ENCODE measurements at places on chromosomes 3 and 15.

GRCh38 chr15:59221511-59222505, 15.2 kb downstream of the LDHAL6B start:
- no peak for DNase-seq

DNA sequence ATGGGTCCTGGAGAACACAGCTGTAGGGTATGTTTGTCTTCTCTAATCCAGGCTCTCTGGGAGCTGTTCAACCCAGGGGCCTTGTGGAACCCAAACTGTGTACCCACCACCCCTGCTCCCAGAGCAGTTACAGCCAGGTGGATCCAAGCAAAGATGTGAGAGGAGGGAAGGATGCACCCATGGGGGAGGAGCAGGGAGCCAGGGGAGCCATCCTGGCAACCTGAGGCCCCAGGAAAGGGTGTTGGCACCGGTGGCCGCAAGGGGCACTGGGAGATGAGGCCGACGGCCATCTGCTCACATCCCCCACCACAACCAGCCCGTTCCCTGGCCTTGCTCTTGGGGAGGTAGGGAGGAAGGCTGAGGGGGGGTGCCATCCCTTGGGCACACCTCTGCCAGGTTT, 43.2 kb downstream of the CMTM6 start:
- DNase-seq = no peak

- no peak for DNase-seq
Observed at GRCh38 chr15:74265046-74265639, 29.0 kb downstream of the CCDC33 start.

GRCh38 chr15:66805202-66805885, 103.3 kb downstream of the SMAD6 start:
- no peak for DNase-seq

DNA sequence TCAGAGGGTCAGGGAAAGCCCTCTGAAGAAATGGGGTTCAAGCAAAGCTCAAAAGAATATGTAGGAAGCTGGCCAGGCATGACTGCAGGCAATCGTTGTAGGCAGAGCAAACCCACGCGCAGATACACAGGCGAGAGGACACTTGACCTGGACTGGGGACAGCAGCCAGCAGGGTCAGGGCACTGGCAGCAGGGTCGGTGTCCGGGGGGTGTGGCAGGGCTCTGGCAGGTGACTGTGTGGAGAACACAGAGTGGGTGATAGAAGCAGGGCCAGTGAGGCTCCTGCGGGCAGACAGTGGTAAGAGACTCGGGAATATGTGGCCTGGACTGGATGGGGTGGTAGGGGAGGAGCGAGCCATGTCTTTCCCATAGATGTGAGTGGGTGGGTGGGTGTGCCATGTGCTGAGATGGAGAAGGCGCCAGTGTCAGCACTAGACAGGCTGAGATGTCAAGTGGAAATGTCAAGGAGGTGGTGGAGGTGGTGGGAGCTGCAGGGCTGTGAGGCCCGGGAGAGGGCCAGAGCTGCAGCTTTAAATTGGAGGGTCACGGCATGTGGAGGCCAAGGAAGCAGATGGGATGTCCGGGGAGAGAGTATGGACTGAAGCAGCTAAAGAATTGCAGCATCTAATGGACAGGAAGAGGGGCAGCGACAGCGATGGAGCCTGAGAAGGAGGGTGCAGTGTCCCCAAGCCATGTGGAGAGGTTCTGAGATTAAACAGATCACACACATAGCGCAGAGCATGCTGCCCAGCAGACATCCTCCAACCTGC, 13.4 kb downstream of the TMEM43 start:
- DNase-seq = no peak

GRCh38 chr3:58204720-58205119, 6.1 kb downstream of the DNASE1L3 start:
- no peak for DNase-seq

GRCh38 chr15:66633938-66634250, 68.1 kb upstream of the LCTL start:
- no peak for DNase-seq

GRCh38 chr15:100914876-100915275, 4.3 kb upstream of the LRRK1 start:
- DNase-seq = no peak

DNA sequence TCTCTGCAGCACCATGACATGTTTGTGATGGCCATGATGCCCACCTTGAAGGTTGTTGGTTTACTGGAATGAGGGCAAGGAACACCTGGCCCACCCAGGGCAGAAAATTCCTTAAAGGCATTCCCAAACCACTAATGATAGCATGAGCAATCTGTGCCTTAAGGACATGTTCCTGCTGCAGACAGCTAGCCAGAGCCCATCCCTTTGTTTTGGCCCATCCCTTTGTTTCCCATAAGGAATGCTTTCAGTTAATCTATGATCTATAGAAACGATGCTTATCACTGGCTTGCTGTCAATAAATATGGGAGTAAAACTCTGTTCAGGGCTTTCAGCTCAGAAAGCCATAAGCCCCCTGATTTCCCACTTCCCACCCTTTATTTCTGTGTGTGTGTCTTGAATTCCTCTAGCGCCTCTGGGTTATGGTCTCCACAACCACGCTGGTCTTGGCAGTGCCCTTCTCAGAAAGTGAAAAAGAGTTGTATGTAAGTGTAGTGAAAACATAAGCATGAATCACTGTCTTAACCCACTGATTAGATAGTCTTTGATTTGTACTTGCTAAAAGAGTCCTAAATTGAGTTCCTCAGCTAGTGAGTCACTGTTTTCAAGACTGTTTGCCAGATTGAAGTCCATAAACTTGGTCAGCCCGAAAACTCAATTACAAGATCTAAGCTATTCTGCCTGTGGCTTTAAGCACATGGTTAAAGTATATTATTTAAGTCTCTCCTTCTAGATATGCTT, 19.0 kb upstream of the CCR2 start:
- DNase-seq = no peak

DNA sequence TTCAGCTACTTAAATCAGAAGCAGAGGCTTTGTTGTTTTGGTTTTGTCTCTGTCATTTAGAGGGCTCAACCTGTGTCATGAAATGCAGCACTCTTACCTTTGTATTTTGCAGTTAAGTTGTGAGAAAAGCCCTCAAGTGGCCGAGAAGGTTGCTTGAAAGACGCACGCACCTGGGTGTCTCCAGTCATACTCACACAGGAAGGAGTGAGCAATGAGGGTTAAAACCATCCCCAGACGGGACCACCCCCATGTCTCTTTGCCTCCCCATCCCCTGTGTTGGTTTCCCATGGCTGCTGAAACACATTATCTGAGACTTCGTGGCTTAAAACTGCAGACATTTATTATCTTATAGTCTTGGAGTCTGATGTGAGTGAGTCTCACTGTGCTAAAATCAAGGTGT, 376.1 kb upstream of the CFAP20DC start:
- DNase-seq = no peak

DNA sequence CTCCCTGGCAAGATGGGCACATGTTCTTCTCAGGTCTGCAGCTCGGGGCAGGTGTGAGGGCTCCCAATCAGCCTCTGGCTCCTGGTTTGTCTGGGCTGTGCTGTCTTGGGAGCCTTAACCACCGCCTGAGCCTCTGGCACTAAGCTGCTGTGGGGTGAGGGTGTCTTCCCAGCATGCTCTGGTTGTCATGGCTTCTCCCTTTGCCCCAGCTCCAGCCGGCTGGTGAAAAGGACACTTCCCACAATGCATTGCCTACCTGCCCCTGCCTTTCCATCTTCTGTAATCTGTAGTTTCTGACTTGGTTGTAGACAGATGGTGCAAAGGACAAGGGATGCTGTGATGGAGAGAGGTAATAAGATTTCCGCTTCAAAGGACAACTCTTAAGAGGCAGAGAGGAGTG, 295.3 kb downstream of the TLE3 start:
- no peak for DNase-seq

- DNase-seq = no peak
Observed at GRCh38 chr15:40949756-40950207, 3.5 kb upstream of the CHAC1 start.

GRCh38 chr15:65194826-65195547, 9.8 kb upstream of the CLPX start:
- DNase-seq = no peak

- no peak for DNase-seq
Observed at GRCh38 chr15:32089851-32090359, 59.6 kb downstream of the CHRNA7 start.

DNA sequence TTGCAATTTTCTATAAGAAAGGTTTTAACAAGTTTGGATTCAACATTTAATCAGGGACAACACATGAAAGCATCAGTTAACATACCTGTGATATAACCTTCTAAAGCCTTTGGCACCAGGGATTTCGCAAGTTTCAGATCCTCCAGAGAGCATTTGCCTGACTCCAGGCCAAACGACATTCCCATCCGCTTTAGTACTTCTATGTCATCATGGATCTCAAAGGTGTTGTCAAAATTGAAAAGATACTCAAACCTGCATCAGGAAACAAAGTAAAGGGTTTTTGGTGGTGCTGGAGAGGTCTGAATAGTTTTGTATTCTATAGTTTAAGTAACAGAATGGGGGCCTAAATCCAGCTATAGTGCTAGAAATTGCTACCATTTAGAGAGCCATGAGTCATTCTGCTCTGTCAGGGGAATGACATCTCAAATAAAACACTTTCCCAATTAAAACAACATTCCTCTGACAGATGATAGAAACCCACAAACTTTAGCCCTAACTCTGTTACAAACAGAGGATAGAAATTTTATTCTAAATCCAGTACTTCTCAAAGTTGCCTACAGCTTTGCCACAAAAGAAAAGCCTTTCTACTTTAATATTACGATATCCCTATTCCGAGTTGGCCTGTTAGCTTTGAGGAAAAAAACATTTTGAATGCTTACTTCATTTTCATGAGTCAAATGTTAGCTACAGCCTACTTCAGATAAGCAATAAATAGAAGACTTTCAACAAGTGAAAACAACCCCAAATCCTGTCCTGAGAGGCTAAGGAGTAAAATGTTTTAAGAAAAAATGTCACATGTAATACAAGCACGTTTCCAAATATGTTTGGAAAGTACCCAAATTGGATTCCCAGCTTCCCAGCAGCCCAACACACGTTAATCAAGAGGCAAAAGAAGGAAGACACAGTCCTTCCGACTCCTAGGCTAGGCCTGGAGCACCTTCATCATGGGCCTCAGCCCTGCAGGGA, 83.4 kb downstream of the ATP1B3 start:
- no peak for DNase-seq

DNA sequence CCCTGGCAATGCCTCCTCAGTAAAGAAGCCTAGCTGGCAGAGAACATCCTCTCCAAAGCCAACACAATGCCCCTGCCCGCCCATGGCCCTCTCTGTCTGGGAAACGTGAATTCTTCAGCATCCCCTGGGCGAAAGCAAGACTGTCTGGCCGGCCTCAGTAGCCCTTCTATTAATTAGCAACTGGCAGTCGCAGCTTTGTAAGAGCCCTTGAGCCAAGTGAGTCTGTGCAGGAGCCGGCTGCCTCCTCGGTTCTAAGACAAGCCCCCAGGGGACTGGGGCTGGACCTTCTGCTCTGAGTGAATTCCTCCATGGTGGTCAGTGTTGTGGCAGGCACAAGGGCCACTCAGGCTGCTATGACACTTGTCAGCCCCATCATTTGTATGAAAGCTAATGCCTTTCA, 7.4 kb downstream of the HCN4 start:
- no peak for DNase-seq

DNA sequence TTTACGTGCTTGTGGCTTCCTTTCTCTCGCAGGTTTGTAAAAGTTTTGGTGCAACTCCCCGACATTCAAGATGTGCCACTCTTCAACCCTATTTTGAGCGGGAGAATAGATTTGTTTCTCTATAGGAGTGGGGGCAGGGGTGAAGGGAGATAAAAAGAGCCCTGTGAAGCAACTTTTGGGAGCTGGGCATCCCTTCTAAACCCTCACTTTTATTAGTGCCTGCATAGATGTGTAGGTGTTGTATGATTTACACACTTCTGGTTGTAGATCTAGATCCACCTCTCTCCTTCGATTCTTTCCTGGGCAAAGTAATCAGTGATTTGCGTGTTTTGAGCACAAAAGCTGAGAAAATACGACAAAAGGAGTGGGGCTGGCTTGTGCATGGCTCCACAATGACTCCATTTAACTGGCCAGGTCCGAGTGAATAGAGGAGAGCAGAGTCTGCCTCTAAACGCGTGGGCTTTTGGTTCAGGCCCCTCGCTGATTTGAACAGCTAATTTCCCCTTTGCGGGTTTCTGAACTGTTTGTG, 17.7 kb downstream of the SOX2 start:
- no peak for DNase-seq

GRCh38 chr3:70737666-70738290, 425.3 kb upstream of the MDFIC2 start:
- no peak for DNase-seq

GRCh38 chr15:72161361-72162132, 36.0 kb downstream of the GRAMD2A start:
- DNase-seq = no peak

- no peak for DNase-seq
Observed at GRCh38 chr3:43932921-43933320, 242.2 kb downstream of the ABHD5 start.

DNA sequence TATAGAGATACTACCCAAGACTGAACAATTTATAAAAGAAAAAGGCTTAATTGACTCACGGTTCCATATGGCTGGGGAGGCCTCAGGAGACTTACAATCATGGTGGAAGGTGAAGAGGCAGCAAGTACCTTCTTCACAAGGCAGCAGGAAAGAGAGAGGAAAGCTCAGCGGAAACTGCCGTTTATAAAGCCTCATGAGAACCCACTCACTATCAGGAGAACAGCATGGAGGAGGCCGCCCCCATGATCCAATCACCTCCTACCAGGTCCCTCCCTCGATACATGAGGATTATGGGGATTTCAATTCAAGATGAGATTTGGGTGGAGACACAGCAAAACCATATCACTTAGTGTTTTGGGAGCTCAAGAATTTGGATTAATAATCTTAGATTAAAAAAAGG, 240.2 kb downstream of the UACA start:
- DNase-seq = no peak

DNA sequence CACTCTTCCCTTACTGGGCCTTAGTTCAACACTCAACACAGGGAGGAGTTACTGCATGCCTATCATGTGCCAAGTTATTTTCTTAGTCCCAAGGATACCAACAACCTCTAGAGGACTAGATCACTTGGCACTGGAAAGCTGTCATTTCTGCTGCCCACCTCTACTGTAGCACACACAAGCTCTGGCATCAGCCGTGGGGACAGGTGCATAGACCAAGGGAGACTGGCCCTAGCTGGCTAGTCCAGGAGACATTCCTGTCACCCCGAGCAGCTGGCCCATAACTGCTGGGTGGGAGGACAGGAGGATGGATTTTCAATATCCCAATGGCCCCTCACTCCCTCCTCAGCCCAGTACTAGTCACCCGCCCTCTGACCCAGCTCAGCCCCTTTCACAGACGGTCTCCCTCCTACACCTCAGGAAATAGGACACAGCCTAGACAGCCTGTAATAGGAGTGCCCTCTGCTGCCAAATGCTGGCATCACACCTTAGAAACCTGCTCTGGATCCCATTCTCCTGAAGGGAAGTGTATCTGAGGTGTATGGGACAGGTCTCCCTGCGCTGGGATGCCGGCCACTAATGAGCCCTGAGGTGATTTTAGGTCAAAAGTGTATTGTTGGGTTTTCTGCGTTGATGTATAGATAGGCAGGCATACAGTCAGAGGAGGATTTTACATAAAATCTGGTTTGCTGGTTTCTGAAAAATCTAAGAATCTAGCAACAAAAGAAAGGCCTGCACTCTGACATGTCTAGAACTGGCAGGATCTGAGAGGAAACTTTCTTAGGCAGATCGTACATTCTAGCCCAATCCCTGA, 3.4 kb upstream of the DZIP1L start:
- no peak for DNase-seq

- no peak for DNase-seq
Observed at GRCh38 chr15:91929509-91929908, 76.0 kb downstream of the SLCO3A1 start.
